Vagina (tissue), 2 donors: ENCODE measurements at places on chromosomes 11 and 22.

DNA sequence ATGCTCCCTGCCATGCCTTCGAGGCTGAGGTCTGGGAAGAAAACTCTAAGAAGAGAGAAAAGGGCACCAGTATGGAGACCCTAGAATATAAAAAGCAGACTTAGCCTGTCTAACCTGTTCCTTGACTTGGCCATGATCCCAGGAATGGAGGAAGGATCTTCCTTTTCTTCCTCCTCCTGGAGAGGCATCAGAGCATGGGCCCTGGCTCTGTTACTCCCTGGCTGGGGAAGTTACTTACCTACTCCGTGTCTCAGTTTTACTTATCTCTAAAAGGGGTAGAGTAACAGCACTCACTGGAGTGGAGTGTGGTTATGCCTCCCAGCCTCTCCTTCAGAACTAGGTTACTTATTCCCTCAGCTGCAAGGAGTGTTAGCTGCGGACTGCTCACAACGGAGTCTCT lies 55.2 kb upstream of the PHF21A start:
- DNase-seq = no peak

GRCh38 chr11:44877571-44878497 lies 72.8 kb downstream of the TP53I11 start:
- no peak for DNase-seq

GRCh38 chr11:17673951-17674350 lies 45.4 kb upstream of the MYOD1 start:
- no peak for DNase-seq

GRCh38 chr11:112465433-112466024 lies 204.9 kb upstream of the PLET1 start:
- DNase-seq = no peak

DNA sequence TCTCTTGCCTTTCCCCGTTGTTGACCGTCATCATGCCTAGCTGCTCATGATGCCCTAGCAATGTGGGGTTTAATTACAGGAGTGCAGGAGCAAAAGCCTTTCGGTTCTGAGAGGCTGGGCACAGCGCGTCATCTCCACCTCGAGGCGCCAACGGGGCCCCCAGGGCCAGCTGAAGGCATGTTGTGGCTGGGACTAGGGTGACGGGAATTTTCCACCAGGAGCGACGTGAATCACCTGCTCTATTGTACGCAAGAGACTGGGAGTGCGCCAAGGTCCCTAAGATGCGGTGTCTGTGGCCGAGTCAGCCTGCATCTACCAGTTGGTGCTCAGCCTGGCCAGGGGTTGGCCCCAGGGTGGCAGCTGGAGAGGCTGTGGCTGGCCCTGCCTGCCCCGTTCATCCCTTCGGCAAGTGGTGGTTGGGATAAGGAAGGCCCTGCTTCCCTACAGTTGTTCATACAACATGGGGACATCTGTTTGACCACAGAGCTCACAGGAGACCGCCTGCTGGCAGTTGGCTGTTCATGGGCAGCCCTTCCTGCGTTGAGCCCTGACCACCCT lies 1175.6 kb downstream of the BRD1 start:
- no peak for DNase-seq

DNA sequence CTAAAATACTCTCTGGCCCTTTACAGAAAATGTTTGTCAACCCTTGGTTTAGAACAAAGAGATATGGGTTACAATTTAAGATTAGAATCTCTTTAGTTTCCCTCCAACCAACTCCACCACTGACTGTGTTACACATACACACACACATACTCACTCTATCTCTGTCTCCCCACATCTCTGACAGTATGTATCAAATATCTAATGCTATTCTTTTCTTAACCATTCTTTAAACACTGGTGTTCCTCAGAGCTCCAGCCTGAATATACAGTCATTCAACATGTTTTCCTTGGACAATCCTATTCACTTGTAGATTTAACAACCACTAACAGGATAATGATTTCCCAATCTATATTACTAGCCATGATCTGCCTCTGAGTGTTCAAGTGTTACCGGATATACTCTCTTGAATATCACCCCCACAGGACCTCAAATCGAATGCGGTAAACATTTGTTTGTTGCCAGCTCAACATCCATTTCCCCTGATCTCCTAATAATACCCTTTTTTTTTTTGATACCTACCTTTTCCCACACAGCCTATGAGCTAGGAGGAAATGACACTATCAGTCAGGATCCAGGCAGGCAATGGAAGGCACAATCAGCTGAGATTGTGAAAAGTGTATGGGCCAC lies 6.1 kb downstream of the MPZL3 start:
- DNase-seq = no peak

GRCh38 chr22:30296833-30297232 lies 7.5 kb upstream of the CASTOR1 start:
- DNase-seq = no peak

GRCh38 chr11:3981084-3981633 lies 113.4 kb upstream of the RRM1 start:
- no peak for DNase-seq

GRCh38 chr11:6433998-6434660 lies 6.7 kb downstream of the HPX start:
- DNase-seq = no peak

- DNase-seq = no peak
Observed at GRCh38 chr11:107384144-107384852, 73.3 kb downstream of the CWF19L2 start.

- DNase-seq = no peak
Observed at GRCh38 chr22:46066691-46067090, 83.6 kb upstream of the PPARA start.

- DNase-seq = no peak
Observed at GRCh38 chr22:49487950-49488349, 339.7 kb downstream of the BRD1 start.

- DNase-seq = no peak
Observed at GRCh38 chr11:65380460-65381119, 1.9 kb downstream of the SLC25A45 start.

DNA sequence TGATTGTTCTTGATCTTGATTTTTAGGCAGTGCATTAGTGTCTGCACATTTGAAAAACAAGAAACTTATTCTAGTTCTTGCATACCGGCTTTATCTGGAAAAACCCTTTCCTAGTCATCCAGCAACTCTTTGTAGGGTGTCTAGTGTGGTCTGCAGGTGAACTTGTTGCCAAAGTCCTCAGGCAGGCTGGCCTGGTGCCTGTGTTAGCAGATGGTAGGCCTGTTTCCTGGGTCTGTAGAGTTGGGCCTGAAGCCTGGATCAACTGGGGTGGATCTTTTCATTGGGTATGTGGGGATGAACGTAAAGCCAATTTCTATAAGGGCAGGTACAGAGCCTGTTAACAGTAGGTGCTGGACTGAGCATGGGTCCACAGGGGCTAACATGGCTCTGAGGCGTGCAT lies 5.6 kb upstream of the GLYATL1 start:
- DNase-seq = no peak

DNA sequence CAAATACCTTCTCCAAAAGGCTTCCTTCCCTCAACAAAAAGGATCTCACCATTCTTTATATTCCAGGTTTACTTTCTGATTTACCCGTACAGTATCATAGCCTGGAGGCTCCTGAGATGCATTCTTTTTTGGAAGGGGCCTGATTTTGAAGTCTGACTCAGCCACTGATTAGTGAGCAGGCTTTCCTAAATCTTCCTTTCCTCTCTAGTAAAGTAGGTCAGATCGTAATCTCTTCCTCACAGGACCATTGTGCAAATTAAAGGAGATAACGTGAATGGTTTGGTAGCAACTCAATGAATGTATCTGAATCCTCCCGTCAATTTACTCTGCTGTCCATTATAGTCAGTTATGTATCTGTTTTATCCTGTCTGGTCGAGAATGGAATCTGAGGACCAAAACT lies 227.7 kb upstream of the ANO5 start:
- no peak for DNase-seq

GRCh38 chr11:9803685-9804418 lies 140.0 kb downstream of the SWAP70 start:
- no peak for DNase-seq

DNA sequence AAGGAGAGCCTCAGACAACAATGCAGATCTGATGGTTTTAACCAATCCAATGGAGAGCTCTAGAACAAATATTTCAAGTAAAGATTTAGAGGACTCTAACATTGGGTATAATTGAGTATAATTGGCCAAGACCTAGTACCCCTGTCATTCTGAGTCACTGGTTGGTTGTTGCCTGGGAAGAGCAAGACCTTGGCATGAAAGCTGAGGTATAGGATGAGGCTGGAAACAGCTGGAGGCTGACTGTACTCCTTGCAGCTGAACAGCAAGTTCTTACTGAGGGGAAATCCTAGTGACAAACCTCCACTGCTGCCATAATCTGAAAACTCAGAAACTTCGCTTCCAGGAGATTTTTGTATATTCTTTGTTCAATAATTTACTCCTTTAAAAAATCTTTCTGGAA lies 54.3 kb upstream of the MUC15 start:
- no peak for DNase-seq

- no peak for DNase-seq
Observed at GRCh38 chr22:39529487-39529851, 3.1 kb downstream of the RPS19BP1 start.

DNA sequence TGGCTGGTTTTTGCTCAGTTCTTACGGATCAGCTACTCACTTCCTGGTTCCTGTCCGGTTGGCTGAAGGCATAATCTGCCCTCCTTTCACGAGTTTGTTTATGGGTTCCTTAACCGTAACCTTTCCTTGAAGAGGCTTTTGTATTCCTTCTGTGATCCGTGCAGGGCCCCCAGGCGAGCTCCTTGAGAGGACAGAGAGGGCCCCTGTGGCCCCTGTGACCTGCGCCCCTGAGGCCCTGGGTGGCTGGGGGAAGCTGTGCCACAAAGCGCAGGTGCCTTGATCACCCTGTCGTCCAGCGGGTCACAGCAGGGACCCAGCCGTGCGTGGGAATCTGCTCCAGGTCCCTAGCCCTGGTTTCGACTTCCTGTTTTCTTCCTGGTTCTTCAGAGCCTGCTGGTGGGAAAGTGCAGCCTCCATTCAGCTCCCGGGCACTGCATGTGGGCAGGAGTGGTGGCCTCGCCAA lies 27.8 kb upstream of the FADD start:
- no peak for DNase-seq

- no peak for DNase-seq
Observed at GRCh38 chr11:63870351-63871140, 31.6 kb downstream of the MARK2 start.

- DNase-seq = no peak
Observed at GRCh38 chr11:106482917-106483785, 405.7 kb downstream of the AASDHPPT start.

GRCh38 chr11:117019871-117020270 lies 78.4 kb downstream of the SIK3 start:
- no peak for DNase-seq

DNA sequence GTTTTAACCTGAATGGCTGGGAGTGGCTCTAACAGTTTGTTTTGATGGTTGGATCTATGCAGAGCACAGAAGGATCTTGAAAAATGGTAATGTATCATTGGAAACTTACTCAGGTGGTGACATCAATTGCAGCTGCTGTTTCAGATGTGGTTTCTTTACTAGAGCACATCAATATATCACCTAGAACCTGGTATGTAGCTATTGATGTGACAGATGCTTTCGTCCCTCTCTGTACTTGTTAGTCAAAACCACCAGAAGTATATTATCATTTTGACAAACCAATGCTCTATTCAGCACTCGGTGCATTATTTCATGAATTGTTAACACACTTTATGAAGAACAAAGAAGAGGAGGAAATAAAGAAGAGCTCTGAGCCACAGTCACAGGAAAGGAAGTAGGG lies 26.6 kb upstream of the SCN3B start:
- no peak for DNase-seq

DNA sequence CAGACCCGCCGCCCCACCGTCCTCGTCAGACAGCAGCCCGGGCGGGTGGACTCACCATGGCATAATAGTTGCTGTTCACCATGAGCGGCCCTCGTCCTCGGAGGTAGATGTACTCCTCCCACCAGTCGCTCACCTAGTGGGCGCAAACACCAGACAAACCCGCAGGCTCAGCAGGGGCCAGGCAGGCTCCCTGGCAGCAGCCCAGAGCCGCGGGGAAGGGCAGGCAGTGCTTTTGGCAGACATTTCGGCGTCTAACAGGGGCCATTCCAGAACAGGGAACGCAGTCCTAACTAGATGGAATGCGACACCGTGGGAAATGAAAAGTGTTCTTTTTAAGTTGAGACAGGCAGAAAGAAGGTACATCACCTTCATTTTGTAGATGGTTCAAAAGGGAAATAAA lies 44.9 kb downstream of the CPT1A start:
- no peak for DNase-seq

- DNase-seq = no peak
Observed at GRCh38 chr22:23745791-23746190, 5.1 kb downstream of the ZNF70 start.

GRCh38 chr22:27393371-27393770 lies 408.2 kb downstream of the MN1 start:
- no peak for DNase-seq

GRCh38 chr11:20541503-20541902 lies 57.9 kb upstream of the SLC6A5 start:
- no peak for DNase-seq

DNA sequence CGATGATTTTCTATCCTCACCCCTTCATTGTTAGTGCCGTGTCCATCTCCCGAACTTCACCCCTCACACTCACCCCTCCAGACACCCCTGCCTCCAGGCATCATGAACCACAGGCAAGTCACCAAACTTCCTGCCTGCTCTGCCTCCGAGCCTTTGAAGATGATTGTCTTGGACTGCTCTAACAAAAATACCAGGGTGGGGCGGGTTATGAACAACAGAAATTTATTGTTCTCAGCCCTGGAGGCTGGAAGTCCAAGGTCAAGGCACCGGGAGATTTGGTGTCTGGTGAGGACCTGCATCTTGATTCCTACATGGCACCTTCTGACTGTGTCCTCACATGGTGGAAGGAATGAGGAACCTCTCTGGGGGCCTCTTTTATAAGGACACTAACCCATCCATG lies 1508.3 kb downstream of the TBC1D22A start:
- no peak for DNase-seq

DNA sequence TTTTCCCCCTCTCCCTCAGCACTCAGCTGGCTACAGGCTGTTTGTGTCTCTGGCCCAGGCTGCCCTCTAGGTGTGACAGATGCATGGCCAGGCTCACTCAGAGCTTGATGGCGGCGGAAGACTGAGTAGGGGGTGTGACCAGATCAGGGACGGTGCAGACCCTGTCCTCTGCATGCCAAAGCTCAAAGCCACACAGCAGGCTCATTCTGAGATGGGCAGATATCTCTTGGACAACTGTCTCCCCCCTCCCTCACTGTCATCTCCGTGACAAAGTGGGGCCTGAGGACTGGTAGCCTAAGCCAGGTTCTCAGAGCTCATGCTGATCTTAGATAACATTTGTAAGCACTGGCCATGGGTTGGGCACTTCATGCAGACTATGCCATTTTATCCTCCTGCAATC lies 231.3 kb downstream of the DSCAML1 start:
- DNase-seq = no peak

- DNase-seq = no peak
Observed at GRCh38 chr22:25008666-25009065, 56.1 kb downstream of the KIAA1671 start.

DNA sequence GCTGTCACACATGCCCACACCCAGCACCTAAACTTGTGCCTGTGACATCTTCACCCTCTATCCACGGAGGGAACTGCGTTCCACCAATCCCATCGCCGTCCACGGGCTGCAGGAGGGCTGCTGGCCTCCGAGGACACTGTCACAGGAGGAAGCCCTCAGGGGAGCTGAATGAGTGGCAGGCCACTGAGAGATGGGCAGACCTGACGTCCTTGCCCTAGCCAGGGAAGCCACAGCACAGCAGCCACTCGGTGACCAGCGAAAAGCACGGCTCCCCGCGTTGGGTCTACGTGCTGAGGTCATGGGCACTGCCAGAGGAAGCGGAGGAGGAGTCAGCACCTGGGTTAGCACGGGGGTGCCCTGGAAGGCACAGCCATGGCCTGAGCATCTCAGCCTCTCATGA lies 50.5 kb downstream of the IGSF9B start:
- DNase-seq = no peak
